SW 1271 (cell line): ENCODE measurements at places on chromosomes 5 and 9.

- DNase-seq = no peak
Measured at GRCh38 chr5:96751203-96752169, 56.3 kb downstream of the ERAP1 start.

DNA sequence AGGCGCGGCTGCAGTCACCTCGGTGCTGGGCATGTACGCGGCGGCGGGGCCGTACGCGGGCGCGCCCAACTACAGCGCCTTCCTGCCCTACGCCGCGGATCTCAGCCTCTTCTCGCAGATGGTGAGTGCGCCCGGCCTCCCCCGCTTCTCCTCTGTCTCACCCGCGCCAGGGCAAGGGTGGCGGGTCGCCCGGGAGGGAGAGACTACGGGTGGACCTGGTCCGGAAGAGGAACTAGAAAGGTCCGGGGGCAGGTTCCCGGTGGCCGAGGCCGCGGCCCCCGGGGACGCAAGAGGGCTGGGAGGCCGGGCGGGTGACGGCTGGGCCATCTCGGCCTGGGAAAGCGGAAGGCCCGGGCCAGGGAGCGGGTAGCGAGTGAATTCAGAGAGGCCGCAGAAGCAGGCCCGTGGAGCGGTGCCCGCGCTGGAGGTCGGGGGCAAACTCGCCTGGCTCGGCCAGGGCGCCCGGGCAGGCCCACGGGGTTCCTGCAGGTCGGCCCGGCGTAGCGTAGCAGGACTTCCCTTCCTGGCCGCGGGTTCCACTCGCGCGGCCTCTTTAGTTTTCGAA is 711 bp downstream of the IRX1 start:
- no peak for DNase-seq

- DNase-seq = no peak
Measured at GRCh38 chr5:96788112-96788749, 19.5 kb downstream of the ERAP1 start.

GRCh38 chr5:179862891-179863290 is 4.3 kb upstream of the MRNIP start:
- DNase-seq = no peak

GRCh38 chr9:129964901-129965734 is 77.9 kb downstream of the FNBP1 start:
- no peak for DNase-seq

- no peak for DNase-seq
Measured at GRCh38 chr5:43352131-43352530, 38.9 kb upstream of the HMGCS1 start.

GRCh38 chr9:16092142-16093091 is 539.6 kb downstream of the CCDC171 start:
- no peak for DNase-seq

- no peak for DNase-seq
Measured at GRCh38 chr5:132277971-132278853, 16.0 kb upstream of the SLC22A4 start.

DNA sequence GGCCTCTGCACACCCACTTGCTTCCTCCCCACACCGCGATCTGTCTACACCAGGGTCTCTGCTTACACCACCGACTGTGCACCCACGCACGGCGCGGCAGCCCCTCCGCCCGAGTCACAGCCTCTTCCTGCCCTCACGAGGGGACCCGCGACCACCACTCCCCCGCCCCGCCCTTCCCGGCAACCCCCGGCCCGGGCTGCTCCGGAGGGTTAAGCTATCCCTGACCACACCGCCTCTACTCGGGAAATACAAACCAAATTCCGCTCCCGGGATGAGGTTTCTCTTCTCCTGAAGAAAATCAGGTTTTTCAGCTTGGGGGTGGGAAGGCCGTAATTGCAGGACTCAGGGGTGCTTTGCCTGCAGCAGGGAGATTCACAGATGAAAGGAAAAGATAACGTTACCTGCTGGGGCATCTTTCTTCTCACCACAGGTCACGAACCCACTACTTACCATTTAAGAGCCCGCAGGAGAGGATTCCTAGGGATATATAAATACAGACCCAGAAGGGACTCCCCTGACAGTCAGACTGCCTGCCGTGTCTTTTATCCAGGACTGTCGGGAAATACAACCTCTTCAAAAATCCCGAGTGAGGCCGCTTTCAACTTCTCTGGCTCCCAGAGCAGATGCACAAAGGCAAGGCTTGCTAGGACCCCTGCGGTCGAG is 63.5 kb downstream of the ROR2 start:
- DNase-seq = no peak

GRCh38 chr9:109245310-109245897 is 75.5 kb downstream of the EPB41L4B start:
- no peak for DNase-seq

- DNase-seq = no peak
Measured at GRCh38 chr5:68261569-68262065, 46.1 kb downstream of the PIK3R1 start.

DNA sequence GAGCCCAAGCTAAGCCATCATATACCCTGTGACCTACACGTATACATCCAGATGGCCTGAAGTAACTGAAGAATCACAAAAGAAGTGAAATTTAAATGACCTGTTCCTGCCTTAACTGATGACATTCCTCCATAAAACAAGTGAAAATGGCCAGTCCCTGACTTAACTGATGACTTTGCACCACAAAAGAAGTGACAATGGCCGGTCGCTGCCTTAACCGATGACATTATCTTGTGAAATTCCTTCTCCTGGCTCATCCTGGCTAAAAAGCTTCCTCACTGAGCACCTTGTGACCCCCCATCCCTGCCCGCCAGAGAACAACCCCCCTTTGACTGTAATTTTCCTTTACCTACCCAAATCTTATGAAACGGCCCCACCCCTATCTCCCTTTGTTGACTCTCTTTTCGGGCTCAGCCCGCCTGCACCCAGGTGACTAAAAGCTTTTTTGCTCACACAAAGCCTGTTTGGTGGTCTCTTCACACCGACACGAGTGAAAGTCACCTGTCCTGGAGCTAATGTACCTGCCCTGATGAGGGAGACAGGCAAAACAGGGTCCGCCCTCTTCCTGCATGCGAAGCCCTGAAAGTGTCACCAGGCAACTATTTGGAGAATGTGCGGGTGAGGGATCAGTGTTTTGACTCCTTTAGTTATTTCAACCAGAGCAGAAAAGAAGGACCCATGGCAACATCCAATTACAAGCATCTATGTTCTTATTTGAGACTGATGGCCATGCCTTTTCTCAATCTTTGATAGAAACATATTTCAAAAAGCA is 266.1 kb downstream of the SMARCA2 start:
- DNase-seq = no peak

DNA sequence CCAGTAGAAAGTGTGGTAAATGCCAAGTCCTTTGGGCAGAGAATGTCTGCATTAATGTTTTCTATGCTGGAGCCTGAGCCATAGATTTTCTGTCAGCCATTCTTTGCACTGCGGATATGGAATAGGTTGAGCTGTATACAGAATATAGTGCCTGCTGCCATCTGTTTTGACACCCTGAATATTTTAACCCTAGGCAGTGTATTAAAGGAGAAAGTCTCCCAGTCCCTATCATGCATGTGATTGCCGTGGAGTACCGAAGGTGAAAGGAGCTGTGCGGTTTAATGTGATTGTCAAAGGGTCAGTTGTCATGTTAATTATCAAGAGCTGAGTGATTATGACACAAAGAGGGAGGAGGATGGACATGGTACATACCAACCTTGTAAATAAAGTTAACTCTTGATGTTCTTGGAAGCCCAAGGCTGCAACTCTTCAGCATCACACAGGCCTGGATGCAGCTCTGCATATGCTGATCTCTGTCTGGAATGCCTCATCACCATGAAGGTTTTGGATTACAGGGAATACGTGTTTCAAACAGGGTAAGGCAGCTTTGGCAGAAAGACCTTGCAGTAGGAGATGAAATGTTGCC is 247.1 kb upstream of the ELAVL2 start:
- no peak for DNase-seq

DNA sequence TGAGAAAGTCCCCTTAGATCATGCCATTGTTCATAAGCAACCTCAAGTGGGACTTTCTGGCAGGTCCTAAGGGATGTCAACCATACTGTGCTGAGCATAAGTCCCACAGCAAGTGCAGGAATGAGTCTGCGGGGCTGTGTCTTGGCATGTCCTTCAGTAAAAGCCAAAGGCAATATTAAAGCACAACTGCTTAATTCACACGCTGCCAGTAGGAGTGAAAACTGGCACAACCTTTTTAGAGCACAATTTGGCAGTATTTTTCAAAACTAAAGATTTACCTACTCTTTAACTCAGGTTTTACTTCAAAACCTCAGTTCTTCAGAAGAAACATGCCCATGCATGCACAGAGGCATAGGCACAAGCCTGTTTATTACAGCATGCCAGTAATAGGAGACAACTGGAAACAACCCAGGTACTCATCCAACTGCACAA is 24.4 kb upstream of the SMAD5 start:
- DNase-seq = no peak

DNA sequence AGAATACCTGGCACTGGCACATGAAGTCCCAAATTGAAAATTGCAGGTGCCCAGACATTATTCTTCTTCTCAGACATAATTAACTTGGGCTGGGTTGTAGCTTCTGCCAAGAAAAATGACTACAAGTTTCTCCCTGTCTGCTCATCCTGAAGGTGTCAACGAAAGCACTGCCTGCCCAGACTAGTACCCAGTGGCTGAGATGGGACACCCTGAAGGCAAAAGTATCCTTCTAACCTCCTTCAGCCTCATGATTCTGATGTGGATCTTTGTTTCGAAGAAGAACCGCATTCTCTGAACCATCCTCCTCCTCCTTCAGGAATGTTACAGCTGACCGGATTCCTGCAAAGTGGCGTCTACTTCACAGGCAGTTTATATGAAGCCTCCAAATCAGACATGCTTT is 161.1 kb upstream of the FST start:
- no peak for DNase-seq

DNA sequence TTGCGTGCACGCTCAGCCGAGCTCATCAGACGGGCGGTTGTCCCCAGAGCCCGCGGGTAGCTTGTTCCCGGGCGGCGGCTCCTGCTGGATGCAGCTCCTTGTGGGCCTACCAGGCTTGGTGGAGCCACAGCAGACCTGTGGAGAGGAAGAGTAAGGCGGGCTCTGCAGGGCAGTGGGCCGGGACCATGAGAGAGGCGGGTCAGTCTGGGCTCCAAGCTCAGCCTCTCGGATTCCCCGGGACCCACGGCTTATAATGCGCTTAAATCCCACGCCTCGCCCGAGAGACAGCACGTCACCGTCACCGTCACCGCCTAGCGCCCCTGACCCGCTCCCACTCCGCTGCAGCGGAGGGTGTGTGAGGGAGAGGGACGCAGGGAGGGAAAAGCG is 1.9 kb upstream of the ANKRD18A start:
- no peak for DNase-seq

DNA sequence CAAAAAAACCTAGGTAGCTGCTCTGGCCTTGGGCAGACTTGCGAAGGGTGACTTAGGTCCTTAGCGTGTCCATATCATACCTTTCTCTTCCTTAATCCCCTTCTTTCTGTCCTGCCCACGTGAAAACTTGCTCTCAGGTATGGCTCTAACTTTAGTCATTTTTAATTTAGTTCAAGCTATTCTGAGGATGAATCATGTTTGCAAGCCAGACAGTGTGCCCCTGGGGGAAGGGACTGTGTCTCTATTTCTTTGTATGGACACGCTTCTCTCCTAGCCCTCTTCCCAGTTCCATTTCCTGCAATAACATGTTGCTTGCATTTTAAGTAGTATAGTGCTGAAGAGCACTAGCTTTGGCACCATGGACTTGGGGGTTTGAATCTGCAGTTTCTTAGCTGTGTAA is 120.6 kb downstream of the PTTG1 start:
- no peak for DNase-seq

DNA sequence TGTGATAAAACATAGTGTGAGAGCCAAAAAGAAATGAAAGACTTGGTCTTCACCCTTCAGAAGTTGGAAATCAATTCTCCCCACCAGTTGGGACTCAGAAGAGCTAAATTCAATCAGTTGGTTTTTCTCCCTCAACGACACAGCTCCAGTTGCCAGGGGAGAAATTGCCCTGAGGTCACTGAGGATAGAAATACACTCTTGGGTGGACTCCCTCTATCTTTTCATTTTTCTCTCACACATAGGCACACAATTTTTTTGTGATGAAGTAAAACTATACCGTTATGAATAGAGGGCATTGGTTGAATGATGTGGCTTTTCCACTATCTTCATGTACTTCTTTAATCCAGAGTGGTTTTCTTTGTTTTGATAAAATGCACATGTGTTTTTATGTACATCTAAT is 80.2 kb downstream of the ZNF366 start:
- no peak for DNase-seq

DNA sequence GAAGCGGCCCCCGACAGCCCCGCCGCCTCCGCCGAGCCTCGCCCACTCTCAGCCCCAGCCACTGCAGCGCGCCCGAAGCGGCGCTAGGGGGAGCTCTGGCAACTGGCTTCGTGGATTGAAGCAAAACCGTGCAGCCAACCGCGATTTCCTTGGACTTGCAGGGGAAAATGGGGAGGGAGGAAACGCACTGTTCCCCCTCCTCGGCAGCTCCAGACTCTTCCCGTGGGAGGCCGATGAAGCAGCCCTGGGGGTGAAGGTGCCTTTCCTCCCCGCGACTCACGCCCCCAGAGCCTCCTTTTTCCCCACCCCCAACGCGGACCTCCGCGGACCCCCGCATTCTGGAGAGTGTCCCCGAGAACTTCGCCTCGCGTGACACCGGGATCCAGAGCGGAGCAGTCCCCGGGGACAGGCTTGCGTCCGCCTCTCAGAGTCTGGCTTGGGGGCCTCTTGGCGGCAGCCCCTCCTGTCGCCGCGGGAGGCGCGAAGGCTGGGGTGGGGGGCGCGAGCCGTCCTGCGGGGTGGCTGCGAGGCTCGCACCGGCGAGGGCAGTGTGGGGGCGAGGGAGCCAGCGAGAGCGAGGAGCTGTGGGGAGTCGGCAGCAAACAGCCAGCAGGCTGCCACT is 3.8 kb downstream of the IER5L start:
- DNase-seq = peak; percentile 34

DNA sequence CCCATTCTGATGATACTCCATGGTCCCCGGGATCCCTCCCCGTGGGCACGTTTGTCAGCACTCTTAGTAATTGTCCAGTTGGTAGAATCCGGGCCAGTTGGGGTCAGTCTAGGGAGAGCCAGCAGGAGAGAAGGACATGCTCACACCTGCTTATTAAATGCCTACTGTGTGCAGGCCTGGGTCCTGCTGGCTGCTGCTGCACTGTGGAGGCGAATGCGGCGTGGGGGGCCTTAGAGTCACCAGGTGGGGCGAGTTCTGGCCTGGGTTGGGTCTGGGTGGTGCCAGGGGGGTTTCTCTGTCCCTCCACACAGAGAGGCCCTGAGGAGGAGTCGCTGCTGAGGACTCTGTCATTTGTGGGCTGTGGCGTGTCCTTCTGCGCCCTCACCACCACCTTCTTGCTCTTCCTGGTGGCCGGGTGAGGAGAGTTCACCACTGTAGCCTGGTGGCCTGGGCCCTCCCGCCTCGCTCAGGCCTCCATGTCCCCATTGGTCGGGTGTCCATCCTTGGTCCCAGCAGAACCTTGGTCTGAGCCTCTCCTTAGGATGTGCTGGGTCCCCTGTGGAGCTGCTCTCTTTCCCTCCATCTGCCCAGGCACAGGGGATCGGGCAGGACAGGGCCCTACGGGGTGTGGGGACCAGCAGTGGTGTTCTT is 17.3 kb downstream of the ADGRD2 start:
- DNase-seq = no peak
